Stimulated activated CD4-positive, alpha-beta T cell treated with anti-CD3 and anti-CD28 coated beads, Interleukin-1b, Interleukin-23, amount 100 ng/mL, for 1 hour (primary cell): ENCODE measurements at places on chromosomes 2 and 18.

- no peak for DNase-seq
Measured at GRCh38 chr2:189192766-189193165, 13.2 kb upstream of the COL5A2 start.

GRCh38 chr2:162091325-162092007, 17.5 kb upstream of the DPP4 start:
- no peak for DNase-seq

DNA sequence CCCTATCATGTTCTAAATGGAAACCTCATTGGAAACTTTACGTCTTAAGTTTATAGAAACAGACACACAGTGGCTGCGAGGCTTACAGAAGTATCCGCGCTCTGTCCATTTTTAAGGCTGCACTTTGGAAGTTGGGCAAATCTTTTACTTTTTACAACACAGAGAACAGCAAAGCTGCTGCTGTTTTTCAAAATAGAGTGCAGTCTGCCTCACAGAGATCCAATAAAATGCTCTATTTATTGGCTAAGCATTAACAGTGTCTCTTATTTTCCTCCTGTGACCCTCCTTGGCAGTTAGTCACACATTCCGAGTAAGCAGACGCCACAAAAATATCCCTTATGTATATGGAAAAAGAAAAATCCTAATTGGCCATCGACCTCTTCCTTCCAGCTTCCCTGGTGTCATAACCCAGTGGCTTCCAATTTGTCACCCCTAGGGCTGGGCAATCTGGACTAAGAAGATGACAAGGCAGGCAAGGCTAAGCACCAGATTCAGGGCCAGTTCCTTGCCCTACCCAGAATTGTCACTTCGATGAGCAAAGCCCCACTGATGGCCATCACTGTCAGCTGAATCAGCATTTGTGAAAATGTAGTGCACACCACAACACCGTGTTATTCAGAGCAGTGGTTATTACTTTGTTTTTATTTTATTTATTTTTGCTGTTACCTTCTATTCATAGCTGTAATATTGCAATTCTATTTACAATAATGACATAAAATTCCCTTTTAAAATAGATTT, 47.7 kb upstream of the MEIS1 start:
- no peak for DNase-seq

- DNase-seq = no peak
Measured at GRCh38 chr2:105072039-105072438, 34.2 kb downstream of the MRPS9 start.

DNA sequence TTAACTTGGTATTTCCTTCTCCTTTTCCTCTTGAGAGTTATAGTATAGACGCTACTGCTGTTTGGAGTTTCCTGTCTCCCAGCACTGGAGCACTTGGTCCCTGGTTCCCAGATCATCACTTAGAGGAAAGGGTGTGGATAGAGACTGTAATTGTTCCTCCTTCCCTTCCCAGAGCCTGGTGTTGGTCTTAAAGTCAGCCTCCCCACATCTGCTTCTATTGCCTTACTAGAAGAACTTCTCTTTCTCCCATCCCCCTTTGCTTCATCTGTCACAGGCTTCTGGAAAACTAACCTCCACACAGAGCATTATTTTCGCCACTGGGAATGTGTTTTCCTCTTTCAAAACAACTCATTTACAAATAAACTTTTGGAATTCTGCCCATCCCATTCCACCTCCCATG, 131.0 kb downstream of the CCDC85A start:
- DNase-seq = no peak

- DNase-seq = no peak
Measured at GRCh38 chr2:121309801-121310200, 24.8 kb upstream of the TFCP2L1 start.

DNA sequence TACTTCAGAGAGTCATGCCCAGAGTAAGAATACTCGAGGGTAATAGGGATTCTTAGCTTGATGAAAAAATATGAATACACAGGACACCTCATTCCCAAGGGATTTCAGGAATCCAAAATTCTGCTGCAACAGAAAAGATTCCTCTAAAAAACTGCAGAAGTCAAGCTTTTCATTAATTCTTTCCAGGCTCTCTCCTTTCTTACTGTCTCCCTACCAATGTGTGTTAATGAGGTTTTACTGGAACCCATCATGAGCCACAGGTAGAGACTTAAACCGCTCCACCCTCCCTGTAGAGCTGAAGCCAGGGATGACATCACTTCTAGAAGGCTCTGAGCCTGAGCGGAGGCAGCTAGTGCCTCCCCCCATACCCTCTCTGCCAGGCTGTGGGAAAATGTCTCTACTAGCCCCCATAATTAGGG, 3.4 kb downstream of the SDC1 start:
- DNase-seq = no peak

- no peak for DNase-seq
Measured at GRCh38 chr18:61679836-61680235, 213.0 kb downstream of the RNF152 start.

DNA sequence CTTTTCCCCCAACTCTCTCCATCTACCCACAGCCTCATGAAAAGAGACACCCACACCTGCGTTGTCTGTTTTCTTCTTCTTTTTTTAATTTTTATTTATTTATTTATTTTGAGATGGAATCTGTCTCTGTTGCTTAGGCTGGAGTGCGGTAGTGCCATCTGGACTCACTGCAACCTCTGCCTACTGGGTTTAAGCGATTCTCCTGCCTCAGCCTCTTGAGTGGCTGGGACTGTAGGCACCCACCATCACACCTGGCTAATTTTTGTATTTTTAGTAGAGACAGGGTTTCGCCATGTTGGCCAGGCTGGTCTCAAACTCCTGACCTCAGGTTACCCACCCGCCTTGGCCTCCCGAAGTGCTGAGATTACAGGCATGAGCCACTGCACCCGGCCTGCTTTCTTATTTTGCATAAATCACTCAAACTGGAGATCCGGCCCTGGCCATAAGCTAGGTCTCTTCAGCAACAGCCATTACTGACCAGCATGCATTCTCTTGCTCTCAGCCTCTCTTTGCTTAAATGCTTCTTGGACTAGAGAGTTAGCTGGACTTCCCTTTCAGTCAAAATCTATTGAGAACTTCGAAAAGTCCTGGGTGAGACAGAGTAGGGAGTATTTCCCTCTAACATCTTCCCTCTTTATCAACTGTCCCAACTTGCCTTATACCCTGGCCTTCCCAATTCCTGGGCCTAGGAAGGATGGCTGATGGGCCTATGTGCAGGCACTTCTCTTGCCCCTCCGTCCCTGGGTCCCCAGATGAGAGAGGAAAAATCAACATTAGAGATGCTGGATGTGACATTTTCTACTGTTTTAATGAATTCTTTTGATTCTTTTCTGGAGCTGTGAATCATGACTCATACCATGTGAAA, 27.3 kb downstream of the MYCN start:
- DNase-seq = no peak

DNA sequence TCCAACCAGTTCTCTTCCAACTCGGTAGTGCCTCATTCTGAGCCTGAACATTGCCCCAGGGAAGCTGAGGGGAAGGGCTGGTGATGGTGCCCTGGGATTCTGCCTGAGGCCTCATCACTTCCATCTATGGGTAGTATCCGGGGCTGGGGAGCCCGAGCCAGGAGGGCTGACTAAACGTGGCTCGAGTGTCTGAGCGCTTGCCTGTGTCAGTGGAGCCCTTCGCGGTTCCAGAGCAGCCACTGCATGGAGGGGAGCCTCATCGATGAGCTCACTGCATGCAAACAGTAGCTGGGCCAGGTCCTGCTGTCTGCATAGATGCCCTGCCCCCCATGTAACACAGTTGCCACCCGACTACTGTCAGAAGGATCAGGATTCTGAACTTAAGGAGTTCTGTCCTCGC, 129.3 kb downstream of the GLI2 start:
- DNase-seq = no peak

GRCh38 chr2:208369091-208369490, 37.5 kb upstream of the PTH2R start:
- DNase-seq = no peak

GRCh38 chr2:42060718-42061619, 13.1 kb downstream of the PKDCC start:
- no peak for DNase-seq

DNA sequence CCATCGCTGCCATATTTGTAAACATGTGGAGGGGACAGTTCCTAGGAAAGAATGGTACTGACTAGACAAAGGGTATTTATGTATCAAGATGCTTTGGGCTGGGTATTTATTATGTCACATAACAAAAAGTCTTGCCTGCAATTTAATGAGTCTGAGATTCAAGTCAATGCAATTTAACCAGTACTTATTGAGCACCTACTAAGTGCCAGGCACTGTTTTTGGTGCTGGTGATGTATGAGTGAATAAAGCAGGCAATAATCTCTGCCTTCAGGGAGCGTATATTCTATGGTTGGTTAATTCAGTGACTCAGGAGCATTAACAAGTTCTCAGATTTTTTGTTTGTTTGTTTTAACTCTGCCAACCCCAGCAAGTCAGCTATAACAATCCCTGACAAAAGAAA, 24.6 kb upstream of the ACVR1 start:
- no peak for DNase-seq

- no peak for DNase-seq
Measured at GRCh38 chr2:48479915-48480314, 50.0 kb upstream of the STON1 start.

DNA sequence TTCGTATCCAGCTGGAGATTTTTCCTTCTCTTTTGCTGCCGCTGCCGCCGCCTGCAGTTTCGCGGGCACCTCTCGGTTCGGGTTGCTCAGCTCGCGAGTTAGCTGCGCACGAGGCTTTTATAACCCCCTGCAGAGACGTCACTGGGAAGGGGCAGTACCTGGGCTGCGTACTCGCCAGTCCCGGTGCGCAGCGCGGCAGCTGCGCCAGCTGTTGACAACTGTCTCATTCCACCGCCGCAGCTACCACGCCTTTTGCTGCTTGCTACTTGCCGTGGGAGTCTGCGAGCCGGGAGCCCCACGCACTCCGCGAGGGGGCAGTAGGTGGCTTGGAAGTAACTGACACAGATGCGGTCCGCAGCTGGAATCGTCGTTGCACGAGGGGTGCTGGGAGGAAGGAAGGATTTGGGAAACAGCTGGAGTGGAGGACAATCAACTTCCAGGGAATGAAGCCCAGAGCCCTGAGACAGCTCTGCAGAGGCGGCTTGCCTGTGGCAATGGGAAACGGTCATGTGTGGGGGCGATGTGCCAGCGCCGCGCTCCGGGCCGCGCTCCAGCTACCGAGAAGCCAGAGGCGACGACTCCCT, at the start of gene TACR1:
TACR1 (minus strand) TSS at position 93 of the 584 bp plus-strand sequence. CDS start 586 bp downstream, outside the sequence.
- DNase-seq = no peak

- DNase-seq = no peak
Measured at GRCh38 chr2:179569831-179570233, 291.6 kb downstream of the ZNF385B start.

- no peak for DNase-seq
Measured at GRCh38 chr2:141770530-141770929, 360.3 kb downstream of the LRP1B start.

DNA sequence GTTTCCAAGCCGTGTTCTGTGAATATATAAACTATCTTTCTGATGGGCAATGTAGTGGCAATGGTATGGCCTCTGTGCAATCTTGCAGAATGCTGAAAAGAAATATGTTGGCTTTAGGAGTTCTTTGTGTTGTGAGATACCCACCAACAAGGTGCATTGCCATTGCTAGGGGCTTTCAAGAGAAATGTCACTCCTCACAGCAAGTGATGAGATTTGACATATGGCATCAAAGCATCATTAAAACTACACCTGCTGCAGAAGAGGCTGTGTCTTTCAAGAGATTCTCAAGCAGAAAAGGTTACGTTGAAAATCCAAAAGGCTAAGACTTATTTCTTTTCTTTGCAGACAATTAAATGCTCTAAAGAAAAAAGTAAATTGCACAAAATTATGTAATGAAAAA, 1110.8 kb downstream of the CBLN2 start:
- no peak for DNase-seq

GRCh38 chr2:136248242-136248641, 130.3 kb upstream of the CXCR4 start:
- no peak for DNase-seq

DNA sequence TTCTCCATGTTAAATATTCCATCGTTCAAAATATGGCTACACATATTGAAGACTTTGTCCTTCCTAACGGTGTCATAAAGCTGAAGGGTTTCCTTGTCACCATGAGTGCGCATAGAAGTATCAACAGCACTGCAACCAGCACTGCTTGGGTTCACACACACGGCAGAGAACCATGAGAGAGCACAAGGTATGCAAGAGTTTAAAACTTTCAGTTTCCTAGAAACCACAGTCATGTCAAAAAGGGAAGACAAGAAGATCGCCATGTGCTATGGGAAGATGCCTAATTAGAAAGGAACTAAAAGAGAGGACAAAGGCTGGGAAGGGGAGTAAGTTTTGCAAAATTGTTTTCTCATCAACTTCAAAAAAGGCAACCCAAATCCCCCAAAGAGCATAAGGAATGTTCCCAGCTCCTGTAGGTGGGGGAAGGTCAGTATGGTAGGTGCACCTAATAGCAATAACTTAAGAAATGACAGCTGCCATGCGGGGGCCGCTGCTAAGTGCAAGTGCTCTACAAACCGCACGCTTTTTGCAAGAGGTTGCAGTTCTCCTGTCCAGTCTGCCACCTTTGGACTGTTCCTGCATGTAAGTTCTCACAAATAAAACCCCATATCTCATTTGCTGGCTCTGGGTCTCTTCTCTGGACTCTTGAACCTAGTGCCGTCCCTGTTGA, 136.8 kb downstream of the TMEM163 start:
- no peak for DNase-seq

DNA sequence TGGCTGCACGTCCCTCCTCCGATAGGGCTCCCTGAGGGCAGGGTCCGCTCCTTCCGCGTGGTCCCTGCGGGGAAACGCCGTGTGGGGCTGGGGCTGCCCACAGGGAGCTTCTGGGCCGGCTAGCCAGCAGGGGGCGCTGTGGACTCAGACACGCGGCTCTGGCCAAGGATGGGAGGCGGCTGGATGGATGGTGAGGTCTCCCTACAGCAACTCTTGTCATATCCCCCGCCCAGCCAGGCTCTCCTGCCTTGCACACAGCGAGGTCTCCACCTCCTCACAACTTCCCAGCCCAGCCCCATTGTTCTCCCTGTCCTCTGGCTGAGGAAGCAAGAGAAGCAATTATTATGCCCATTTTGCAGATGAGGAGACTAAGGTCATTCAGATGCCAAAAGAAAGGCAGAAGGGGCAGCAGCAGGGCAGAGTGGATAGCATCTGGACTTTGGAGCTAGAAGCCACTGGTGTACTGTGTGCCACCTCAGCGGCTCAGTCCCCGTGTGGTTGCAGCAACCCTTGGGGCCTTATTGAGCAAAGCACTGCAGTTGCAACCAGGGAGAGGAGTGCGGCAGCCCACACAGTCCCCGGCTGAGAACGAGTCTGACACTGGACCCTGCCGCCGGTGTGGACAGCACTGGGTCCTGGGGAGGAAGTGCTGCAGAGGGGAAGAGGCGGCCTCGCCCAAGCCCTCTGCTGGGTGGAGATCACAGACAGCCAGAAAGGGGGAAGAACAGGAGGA, 99.0 kb downstream of the ZFP36L2 start:
- DNase-seq = peak; percentile 85

GRCh38 chr2:68770271-68771111, 35.9 kb downstream of the ARHGAP25 start:
- no peak for DNase-seq

DNA sequence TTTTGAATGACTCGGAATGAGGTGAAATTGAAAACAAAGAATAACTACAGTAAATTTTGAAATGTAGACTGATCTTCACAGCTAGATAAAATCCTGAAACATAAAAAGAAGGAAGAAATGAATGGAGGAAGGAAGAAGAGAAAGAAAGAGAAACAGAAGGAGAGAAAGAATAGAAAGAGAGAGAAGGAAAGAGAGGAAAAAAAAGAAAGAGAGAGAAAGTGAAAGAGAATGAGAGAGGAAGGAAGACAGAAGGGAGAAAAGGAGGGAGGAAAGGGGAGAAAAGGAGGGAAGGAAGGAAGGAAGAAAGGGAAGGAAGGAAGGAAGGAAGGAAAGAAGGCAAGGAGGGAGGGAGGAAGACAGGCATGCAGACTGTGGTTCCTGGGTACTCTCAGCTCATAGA, 982.6 kb downstream of the BCL11A start:
- no peak for DNase-seq

- no peak for DNase-seq
Measured at GRCh38 chr2:236298924-236299475, 34.8 kb upstream of the ASB18 start.
